ENCODE measurements at places on chromosomes 3 and 15.

DNA sequence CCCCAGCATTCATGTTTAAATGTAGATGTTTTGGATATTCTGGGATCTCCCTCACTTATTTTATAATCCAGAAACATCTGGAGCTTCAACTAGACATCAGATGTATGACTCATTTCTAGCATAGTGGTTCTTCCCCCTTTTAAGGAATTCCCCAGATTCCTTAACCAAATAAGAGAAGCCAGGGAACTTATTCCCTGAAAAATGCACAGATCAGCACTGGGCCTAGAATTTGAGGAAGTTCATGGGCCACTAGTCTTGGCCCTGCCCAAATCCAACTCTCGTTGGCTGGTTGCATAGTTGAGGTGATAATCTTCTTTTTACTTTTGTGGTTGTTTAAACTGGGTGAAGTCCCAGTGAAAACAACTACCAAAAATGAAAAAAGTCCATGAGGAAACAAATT lies 20.4 kb downstream of the RARRES1 start:
- no peak overlapping the region for H3K4me3 ChIP-seq
- H3K4me1 ChIP-seq = no peaks in the 10 kb centered on the region

GRCh38 chr3:96039632-96040031 lies 774.8 kb upstream of the EPHA6 start:
- no peak for DNase-seq
- H3K27me3 ChIP-seq = no peaks in the 10 kb centered on the region
- H3K4me3 ChIP-seq = no peak overlapping the region
- H3K36me3 ChIP-seq = no peaks in the 10 kb centered on the region
- no peaks in the 10 kb centered on the region for H3K4me1 ChIP-seq
- H3K27ac ChIP-seq = no peak overlapping the region

GRCh38 chr3:54294214-54294613 lies 171.9 kb downstream of the CACNA2D3 start:
- H3K4me1 ChIP-seq = no peaks in the 10 kb centered on the region
- H3K4me3 ChIP-seq = no peak overlapping the region
- no peaks in the 10 kb centered on the region for H3K36me3 ChIP-seq
- H3K27ac ChIP-seq = no peak overlapping the region
- no peak for DNase-seq

- peak; percentile 51 for DNase-seq
- H3K4me3 ChIP-seq = peak overlapping the region; percentile 52
- H3K4me1 ChIP-seq = peaks cover 40% of the 10 kb centered on the region
- H3K27me3 ChIP-seq = no peaks in the 10 kb centered on the region
Measured at GRCh38 chr3:127673191-127674100, 694 bp downstream of the ABTB1 start.

GRCh38 chr3:189202583-189202982 lies 30.8 kb downstream of the TPRG1 start:
- no peak overlapping the region for H3K27ac ChIP-seq
- no peaks in the 10 kb centered on the region for H3K4me1 ChIP-seq
- DNase-seq = no peak
- H3K4me3 ChIP-seq = no peak overlapping the region
- no peaks in the 10 kb centered on the region for H3K36me3 ChIP-seq

DNA sequence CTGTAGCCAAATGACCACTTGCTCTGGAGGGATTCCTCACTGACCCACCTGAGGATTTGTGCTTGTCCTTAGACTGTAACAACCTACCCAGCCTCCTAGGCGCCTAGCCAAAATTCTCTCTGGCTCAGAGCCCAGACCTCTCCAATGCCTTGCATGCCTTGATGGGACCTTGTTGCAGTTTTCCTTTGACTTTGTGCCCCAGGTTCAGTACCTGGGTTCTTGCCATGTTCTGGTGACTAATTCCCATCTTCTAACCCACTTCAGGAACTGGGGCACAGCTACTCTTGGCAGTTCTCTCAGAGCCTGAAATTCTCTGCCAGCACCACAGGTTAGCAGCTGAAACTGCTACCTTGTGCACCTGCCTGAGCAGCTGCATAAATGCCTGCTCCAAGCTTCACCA lies 27.0 kb upstream of the UBE3A start:
- no peaks in the 10 kb centered on the region for H3K36me3 ChIP-seq
- DNase-seq = no peak
- no peaks in the 10 kb centered on the region for H3K4me1 ChIP-seq
- no peak overlapping the region for H3K4me3 ChIP-seq
- H3K27me3 ChIP-seq = peaks cover 11% of the 10 kb centered on the region

- no peak overlapping the region for H3K4me3 ChIP-seq
- H3K27me3 ChIP-seq = no peaks in the 10 kb centered on the region
- no peak overlapping the region for H3K27ac ChIP-seq
- H3K36me3 ChIP-seq = no peaks in the 10 kb centered on the region
Measured at GRCh38 chr3:116153174-116153573, 292.1 kb downstream of the LSAMP start.

DNA sequence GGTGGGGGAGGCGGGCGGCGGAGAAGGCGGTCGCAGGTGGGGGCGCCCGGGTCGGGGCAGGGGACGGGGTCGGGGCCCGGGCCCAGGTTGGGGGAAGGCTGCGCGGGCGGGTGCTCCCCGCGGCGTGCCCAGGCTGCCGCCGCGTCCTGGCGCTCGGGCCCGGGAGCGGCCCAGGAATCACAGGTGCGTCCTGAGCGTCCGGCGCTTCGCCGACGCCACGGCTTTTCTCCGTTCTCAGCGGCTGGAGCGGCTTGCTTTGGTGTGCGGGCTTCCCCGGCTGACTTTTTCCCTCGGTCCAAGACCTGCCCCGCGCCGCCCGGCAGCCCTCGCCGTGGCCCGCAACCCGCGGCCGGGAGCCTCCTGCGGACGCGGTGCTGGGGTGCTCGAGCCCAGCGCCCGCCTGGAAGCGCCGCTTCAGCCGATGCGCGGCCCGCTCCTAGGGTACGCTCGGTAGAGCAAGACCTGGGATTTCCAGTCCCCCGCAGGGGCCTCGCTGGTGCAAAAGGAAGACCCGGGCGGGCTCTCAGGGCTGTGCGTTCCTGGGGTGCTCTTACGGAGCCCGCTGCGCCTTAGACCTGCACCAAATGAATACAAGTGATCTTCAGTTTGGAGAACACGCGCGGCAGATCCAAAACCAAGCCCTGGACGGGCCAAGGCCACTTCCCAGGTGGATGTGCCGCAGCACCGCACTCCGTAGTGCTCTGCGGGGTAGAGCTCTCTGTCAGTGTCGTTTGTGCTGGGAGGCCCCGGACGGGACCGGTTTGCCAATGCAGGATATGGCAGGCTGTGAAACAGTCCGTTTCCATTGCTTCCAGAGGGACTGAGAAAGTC lies 639 bp downstream of the NIPA1 start:
- H3K36me3 ChIP-seq = no peaks in the 10 kb centered on the region
- H3K27ac ChIP-seq = no peak overlapping the region
- DNase-seq = peak; percentile 4
- H3K4me3 ChIP-seq = peak overlapping the region; percentile 56

GRCh38 chr3:74590620-74591262 lies 23.7 kb downstream of the CNTN3 start:
- H3K36me3 ChIP-seq = no peaks in the 10 kb centered on the region
- H3K4me1 ChIP-seq = no peaks in the 10 kb centered on the region
- no peak overlapping the region for H3K27ac ChIP-seq
- H3K27me3 ChIP-seq = no peaks in the 10 kb centered on the region
- H3K4me3 ChIP-seq = no peak overlapping the region

All from T-cell (primary cell).